ENCODE measurements at places on chromosomes 4 and X.

GRCh38 chr4:19239565-19239964, 1012.1 kb upstream of the SLIT2 start:
- DNase-seq, result no peak

DNA sequence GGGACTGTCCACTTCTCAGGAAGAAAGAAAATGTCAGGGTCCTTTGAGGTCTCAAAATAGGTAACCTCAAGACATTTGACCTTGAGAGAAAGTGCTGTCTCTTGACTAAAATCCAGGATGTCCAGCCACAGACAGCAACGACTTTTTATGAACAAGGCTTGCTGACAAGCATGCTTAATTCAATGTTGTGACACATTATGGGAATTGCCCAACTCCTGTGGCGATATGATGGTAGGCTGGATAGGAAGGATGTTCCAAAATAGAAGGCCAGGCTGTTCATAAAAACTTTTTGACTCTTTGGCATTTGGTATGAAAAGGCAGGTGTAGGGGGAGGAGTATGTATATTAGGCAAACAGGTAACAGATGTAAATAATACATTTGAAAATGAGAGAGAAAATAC, 50.8 kb upstream of the EDNRA start:
- no peak for DNase-seq

GRCh38 chr4:1533501-1534064, 127.3 kb upstream of the NKX1-1 start:
- no peak for DNase-seq

GRCh38 chrX:32483534-32484136, 727.7 kb downstream of the DMD start:
- DNase-seq, result no peak

- DNase-seq, result no peak
Measured at GRCh38 chr4:125551466-125551865, 236.7 kb downstream of the FAT4 start.

GRCh38 chr4:163949976-163950601, 455.6 kb downstream of the TMA16 start:
- peak; percentile 2 for DNase-seq

Data from CD4-positive, alpha-beta T cell treated with Interleukin-17A for 4 hours (primary cell).